ENCODE measurements at places on chromosomes 2 and 18.

DNA sequence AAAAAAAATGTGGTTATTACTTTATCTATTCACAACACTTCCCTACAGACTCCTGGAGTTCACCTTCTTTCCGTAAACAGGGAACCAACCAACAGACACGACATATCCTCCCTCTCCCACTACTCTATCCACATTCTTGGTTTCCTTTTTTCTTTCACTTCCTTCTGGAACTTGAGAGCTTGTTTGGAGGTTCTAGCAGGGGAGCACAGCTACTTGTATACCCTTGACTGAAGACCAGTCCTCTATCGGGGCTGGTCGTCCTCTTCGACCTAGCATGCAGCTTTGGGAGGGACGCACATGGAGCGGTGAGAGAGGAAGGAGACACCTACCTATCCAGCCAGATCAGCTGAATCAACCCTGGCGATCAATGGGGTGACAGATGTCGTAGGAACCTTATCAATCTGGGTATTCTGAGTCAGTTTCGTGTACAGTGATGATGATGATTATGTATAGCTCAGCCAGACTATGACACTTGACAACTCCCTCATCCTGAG, 43.5 kb upstream of the MSH2 start:
- DNase-seq: no peak

DNA sequence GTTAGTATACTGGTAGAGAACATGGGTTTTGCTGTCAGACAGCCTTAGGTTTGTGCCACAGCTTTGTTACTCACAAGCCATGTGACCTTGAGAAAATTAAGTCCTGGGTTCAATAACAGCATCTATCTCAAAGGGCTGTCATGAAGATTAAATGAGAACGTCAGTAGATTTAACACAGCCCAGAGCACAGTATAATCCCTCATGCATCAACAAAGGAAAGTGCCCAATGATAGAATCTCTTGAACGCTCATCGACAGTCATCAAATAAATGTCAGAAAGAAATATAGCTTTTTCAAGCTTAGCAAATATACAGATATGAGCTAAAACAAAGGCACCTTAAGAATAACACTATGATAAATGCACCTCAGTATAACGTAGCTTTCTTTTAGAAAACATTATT, 22.3 kb downstream of the CUL3 start:
- no peak for DNase-seq

DNA sequence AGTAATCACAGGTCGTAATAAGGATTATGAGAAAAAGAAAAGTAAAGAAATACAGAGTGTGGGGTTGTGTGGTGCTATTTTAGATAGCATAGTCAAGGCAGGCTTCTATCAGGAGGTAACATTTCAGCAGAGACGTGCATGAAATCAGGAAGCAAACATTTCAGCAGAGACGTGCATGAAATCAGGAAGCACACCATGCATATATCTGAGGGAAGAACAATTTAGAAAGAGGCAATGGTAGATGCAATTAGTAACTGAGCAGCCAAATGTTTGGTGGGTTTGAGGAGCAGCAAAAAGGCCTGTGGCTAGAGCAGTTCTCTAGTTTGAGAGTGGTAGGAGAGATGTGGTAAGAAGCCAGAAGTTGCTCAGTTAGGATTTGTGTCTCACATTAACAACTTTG, 713.7 kb downstream of the ADCYAP1 start:
- no peak for DNase-seq

DNA sequence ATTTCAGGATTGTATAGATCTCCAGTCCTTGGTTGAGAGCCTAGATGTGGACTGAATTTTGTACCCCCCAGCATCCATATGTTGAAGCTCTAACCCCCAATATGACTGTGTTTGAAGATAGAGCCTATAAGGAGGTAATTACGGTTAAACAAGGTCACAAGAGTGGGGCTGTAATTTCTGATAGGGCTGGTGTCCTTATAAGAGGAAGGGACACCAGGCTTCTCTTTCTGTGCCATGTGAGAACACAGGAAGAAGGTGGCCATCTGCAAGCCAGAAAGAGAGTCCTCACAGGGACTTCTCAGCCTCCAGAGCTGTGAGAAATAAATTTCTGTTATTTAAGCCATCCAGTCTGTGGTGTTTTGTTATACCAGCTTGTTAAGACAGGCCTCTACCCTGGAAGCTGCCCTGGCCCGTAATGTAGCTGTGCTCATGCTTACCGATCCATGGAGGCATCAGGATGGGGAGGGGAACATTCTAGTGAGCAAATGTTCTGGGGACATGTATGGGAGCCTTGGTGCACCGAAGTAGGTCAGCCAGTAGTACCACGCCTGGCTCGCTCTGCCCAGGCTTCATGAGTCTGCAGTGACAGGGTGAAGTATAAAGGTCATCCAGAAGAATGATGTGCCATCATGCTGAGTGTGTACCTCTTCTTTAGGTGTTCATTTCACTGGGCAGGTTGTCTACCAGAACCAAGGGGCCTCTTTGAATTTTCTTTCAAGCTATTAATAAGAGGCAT, 16.1 kb downstream of the RASGRP3 start:
- DNase-seq: no peak

DNA sequence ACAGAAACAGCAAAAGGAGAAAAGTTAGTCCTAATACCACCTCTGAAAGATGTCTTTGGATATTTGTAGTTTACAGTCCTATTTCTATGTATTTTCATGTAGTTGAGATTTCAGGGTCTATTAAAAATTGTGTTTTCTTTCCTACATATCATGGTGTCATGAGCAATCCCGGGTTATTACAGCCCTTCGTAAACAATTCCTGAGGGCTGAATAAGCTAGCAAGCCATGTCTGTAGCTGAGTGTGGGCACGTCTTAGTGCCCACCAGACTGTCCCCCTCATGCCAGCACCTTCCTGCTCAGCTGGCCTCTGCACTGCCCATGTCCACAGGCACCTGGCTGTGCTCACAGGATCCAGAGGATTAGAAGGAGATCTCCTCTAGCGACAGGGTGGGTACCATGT, 60.6 kb downstream of the CTIF start:
- DNase-seq: no peak

DNA sequence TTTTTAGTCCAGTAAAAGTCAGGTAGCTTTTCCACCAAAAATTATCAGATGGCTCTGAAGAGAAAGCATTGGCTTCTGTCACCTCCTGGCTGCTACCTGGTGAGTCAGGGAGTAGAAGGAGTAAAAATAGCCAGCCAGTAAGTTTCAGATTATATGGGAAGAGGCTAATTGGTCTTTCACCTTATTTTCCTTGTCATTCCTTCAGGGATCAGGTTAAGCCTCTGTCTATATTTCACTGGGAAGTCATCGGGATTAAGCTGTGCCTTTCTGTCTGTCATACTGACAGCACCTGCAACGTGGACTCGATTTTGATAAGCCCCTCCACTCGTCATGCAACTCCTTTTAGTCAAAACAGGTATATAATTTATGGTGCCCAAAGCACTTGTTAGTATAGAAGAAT, 380.7 kb upstream of the CELF4 start:
- DNase-seq: no peak

Data from stimulated activated CD4-positive, alpha-beta T cell treated with anti-CD3 and anti-CD28 coated beads, Interleukin-4, amount 100 ng/mL, for 4 hours (primary cell).